T-cell (primary cell): ENCODE measurements at places on chromosomes 12 and 14.
A peak's percentile ranks its signal among the peaks of the same experiment; 100 is the strongest.

GRCh38 chr12:44193281-44193680 is 357.4 kb downstream of the TMEM117 start:
- H3K36me3 ChIP-seq = no peaks in the 10 kb centered on the region
- H3K27ac ChIP-seq = no peak overlapping the region
- no peaks in the 10 kb centered on the region for H3K4me1 ChIP-seq
- no peaks in the 10 kb centered on the region for H3K27me3 ChIP-seq
- H3K4me3 ChIP-seq = no peak overlapping the region

GRCh38 chr12:107557589-107558100 is 128.0 kb upstream of the PWP1 start:
- no peak overlapping the region for H3K27ac ChIP-seq
- no peak for DNase-seq
- H3K27me3 ChIP-seq = no peaks in the 10 kb centered on the region
- H3K4me1 ChIP-seq = no peaks in the 10 kb centered on the region
- peaks cover 5% of the 10 kb centered on the region for H3K36me3 ChIP-seq
- no peak overlapping the region for H3K4me3 ChIP-seq

DNA sequence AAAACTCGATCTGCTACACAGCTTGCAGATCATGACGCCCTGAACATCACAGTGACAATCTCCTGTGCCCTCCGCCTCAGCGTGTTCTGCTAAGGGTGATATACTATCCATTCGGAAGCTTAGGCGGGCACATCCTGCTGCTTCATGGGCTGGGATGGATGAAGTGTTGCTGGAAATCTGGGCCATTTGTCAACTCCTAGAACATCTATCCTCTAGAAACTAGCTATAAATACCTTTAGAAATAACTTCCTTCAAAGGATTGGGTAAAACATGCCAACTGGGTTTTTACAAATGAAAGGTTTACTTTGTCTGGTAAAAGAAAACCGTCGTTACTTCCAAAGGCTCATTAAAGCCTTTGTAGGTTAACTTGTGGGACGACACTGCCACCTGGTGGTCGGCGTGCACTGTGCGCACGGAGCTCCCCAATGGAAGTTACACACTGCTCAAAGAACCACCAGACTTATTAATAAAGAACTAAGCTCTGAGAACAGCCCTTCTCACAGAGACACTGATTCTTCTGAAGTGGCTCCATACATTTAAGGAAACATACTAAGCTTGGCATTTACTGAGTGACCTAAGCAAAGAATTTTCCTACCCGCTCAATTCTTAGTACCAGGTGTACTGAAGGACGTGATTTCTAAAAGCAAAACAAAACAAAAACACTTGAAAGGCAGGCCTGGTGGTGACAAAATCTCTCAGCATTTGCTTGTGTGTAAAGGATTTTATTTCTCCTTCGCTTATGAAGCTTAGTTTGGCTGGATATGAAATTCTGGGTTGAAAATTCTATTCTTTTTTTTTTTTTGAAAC is 21.6 kb upstream of the CACNA2D4 start:
- H3K4me3 ChIP-seq = no peak overlapping the region
- peak; percentile 93 for DNase-seq
- H3K4me1 ChIP-seq = no peaks in the 10 kb centered on the region
- peaks cover 21% of the 10 kb centered on the region for H3K36me3 ChIP-seq
- H3K27me3 ChIP-seq = no peaks in the 10 kb centered on the region

GRCh38 chr14:94056579-94057308 is 24.3 kb downstream of the DDX24 start:
- H3K4me1 ChIP-seq = peaks cover 40% of the 10 kb centered on the region
- no peak overlapping the region for H3K27ac ChIP-seq
- no peak overlapping the region for H3K4me3 ChIP-seq
- peaks cover 25% of the 10 kb centered on the region for H3K36me3 ChIP-seq
- no peaks in the 10 kb centered on the region for H3K27me3 ChIP-seq
- no peak for DNase-seq

- H3K36me3 ChIP-seq = no peaks in the 10 kb centered on the region
- H3K27me3 ChIP-seq = no peaks in the 10 kb centered on the region
- no peaks in the 10 kb centered on the region for H3K4me1 ChIP-seq
- no peak overlapping the region for H3K27ac ChIP-seq
- DNase-seq = peak; percentile 55
Observed at GRCh38 chr14:106318700-106319099, 792.3 kb downstream of the TMEM121 start.

- peak overlapping the region; percentile 97 for H3K4me3 ChIP-seq
- peaks cover 54% of the 10 kb centered on the region for H3K4me1 ChIP-seq
- peaks cover 19% of the 10 kb centered on the region for H3K36me3 ChIP-seq
- H3K27me3 ChIP-seq = no peaks in the 10 kb centered on the region
- DNase-seq = peak; percentile 16
- peak overlapping the region; percentile 99 for H3K27ac ChIP-seq
Observed at GRCh38 chr12:46267825-46268582, 839 bp downstream of the SLC38A1 start.

DNA sequence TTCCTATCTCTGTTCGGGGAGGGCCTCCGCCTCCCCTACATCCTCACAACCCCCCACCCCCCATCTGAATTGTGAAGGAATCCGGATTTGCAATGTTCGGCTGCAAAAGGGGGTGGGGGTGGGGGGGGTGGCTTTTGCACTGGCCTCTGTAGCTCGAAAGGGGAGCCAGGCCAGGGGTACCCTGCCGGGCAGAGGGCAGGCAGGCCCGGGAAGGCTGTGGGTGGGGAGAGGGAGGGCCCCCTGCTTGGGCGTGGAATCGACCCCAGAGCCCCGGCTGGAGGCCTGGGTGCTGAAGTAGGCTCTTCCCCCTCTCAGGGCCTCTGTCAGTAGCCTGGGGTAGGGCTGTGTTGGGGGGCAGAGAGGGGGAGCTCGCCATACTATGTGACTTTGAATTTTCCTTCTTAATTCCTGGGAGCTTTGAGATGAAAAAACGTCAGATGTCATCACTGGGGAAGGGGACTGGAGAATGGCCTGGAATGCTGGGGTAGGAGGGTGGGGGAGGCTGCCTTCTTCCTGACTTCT is 1.1 kb downstream of the LRP1 start:
- peaks cover 3% of the 10 kb centered on the region for H3K4me1 ChIP-seq
- no peak for DNase-seq
- H3K4me3 ChIP-seq = no peak overlapping the region
- peaks cover 2% of the 10 kb centered on the region for H3K27me3 ChIP-seq

- DNase-seq = no peak
- no peak overlapping the region for H3K4me3 ChIP-seq
- no peaks in the 10 kb centered on the region for H3K27me3 ChIP-seq
- no peak overlapping the region for H3K27ac ChIP-seq
- no peaks in the 10 kb centered on the region for H3K4me1 ChIP-seq
Observed at GRCh38 chr14:24775950-24776349, 142.0 kb upstream of the GZMB start.

DNA sequence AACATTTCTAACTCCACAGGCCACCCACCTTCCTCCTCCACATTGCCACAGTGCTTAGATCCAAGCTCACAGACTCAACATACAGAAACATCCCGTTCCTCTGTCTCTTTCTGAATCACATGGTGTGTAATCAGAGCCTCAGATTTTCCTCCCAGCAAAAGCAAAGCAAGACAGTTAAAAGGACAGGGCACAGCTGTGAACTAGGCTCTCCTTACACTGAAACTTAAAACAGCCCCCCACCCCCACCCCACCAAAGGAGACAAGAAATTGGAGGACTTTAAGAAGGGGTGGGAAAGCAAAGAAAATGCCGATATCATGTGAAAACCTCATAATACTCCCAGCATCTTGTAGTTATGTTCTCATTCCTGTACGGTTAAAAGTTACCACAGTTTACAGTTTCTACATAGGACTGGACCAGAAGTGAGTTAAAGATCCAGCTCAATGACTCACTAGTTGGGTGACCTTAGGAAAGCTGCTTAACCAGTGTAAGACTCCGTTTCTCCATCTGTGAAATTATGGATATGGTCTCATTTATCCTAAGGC is 4.8 kb downstream of the YBX3 start:
- H3K4me3 ChIP-seq = no peak overlapping the region
- H3K36me3 ChIP-seq = peaks cover 3% of the 10 kb centered on the region
- peaks cover 17% of the 10 kb centered on the region for H3K4me1 ChIP-seq
- no peak overlapping the region for H3K27ac ChIP-seq
- DNase-seq = no peak
- H3K27me3 ChIP-seq = peaks cover 9% of the 10 kb centered on the region
